ENCODE measurements at places on chromosomes 5 and 9.

GRCh38 chr5:134132372-134133187, 18.1 kb downstream of the TCF7 start:
- no peak for DNase-seq

DNA sequence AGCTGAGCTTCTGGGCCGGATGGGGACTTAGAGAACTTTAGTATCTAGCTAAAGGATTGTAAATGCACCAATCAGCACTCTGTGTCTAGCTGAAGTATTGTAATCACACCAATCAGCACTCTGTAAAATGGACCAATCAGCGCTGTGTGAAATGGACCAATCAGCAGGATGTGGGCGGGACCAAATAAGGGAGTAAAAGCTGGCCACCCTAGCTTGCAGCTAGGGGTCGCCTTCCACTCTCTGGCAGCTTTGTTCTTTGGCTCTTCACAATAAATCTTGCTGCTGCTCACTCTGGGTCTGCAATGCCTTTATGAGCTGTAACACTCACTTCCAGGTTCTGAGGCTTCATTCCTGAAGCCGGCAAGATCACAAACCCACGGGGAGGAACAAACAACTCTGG, 354.0 kb downstream of the PRR16 start:
- DNase-seq = no peak

- DNase-seq = peak; percentile 40
Measured at GRCh38 chr9:2018162-2018643, 3.1 kb downstream of the SMARCA2 start.

DNA sequence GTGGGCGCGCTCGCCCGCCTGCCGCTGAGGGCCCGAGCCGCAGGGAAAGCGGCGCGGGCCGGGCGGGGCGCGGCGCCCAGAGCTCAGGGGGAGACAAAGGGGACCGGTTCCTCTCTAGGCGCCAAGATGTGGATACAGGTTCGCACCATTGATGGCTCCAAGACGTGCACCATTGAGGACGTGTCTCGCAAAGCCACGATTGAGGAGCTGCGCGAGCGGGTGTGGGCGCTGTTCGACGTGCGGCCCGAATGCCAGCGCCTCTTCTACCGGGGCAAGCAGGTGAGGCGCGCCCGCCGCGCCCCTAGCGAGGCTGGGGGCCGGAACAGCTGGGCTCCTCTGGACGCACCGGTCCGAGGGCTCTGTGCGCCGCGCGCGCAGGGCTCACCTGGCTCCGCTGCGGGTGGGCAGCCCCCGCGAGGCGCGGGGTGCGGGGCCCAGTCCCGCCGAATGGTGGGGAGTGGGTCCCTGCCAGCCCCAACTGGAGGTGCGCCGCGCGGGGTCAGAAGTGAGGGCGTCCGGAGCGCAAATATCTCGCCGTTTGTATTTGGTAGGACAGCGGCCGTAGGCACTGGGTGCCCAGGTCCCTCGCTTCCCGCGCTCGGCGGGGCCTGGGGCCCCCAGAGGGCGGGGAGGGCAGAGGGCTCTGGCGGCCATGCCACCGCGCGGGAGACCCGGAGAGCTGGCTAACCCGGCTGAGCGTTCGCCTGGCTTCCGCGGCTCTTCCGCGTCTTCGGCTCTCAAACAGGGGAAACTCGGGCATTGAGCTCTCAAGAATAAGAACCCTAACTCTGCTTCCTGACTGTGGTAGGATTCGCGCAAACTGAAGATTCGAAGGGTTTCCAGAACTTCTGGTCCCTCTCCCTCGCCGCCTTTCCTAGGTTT, 607 bp downstream of the UHRF2 start:
- no peak for DNase-seq

DNA sequence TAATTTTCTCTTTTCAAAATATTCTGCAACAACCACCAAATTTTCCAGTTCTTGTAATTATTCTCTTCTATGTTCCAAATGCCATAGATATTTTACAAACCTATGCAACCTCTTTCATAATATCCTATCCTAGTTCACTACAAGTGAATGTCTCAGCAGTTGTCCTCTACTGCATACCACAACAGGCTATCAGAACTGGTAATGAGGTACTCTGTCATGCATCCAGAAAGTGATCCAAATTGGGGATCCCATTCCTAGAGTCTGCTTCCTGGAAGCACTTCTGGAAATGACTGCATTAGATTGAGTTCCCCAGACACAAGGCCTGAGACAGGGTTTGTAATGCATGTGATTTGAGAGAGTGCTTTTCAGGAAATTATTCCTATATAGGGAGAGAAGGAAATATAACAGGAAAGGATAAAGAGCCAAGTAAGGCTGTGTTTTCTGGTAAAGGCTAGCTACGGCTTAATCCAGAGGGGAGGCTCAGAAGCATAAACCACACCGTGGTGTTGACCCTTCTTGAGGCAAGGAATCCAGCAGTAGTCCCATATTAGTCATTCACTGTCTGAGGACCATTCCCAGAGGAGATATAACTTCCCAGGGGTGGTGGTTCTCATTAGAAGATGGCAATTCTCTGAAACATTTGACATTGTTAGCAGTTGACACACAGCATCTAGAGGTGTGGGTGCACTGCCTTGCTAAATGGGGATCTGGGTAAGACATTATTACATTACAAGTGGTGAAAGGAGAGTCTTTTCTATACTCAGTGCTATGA, 80.3 kb upstream of the FST start:
- no peak for DNase-seq

DNA sequence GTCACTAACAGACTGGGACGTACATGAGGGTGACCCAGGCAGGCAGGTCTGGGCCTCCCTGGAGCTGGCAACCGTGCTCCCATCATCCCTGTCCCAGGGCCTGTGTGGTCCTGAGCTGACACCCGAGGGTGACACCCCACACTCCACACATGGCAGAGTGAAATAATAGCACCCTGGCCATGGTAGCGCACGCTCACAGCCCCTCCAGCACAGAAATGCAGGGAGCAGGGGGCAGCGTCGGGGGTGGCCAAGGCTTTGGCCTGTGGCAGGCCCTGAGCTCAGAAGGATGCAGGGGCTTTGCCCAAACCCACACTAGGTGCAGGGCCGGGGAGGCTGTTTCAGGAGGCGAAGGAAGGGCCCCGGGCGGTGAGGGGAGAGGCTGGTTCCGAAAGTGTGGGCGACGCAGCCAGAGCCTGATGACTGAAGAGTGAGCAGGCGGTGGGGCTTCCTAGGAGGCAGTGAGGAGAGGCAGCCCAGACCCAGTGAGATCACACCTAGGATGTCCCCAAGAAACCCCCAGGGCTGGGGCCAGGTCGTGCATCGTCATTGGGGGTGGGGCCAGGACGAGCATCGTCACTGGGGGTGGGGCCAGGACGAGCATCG, 12.9 kb downstream of the OR2V2 start:
- DNase-seq = peak; percentile 1

- DNase-seq = no peak
Measured at GRCh38 chr5:16061163-16061562, 118.4 kb downstream of the MARCHF11 start.

- DNase-seq = no peak
Measured at GRCh38 chr5:83488821-83489220, 17.3 kb downstream of the VCAN start.

GRCh38 chr5:122701640-122702523, 73.0 kb upstream of the SNX2 start:
- no peak for DNase-seq

GRCh38 chr5:68033961-68034571, 181.5 kb upstream of the PIK3R1 start:
- DNase-seq = no peak

- no peak for DNase-seq
Measured at GRCh38 chr9:25917731-25918362, 239.6 kb upstream of the TUSC1 start.

DNA sequence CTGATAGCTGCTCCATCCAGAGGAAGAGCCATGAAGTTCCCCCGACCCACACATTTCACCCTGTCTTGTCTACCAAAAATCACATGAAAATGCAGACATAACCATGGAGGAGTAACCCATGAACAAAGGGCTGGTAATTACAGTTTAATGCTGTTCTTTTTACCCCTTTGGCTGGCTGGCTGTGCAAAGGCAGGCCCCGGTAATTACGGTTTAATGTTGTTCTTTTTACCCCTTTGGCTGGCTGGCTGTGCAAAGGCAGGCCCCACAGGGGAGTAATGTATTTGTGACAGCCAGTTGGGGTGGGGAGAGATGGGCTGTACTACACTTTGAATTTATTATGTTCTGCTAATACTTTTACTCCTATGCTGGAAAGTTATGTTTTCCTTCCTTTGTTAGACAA, 41.7 kb downstream of the PIK3R1 start:
- no peak for DNase-seq

GRCh38 chr5:139133282-139133681, 64.9 kb downstream of the SIL1 start:
- peak; percentile 63 for DNase-seq

DNA sequence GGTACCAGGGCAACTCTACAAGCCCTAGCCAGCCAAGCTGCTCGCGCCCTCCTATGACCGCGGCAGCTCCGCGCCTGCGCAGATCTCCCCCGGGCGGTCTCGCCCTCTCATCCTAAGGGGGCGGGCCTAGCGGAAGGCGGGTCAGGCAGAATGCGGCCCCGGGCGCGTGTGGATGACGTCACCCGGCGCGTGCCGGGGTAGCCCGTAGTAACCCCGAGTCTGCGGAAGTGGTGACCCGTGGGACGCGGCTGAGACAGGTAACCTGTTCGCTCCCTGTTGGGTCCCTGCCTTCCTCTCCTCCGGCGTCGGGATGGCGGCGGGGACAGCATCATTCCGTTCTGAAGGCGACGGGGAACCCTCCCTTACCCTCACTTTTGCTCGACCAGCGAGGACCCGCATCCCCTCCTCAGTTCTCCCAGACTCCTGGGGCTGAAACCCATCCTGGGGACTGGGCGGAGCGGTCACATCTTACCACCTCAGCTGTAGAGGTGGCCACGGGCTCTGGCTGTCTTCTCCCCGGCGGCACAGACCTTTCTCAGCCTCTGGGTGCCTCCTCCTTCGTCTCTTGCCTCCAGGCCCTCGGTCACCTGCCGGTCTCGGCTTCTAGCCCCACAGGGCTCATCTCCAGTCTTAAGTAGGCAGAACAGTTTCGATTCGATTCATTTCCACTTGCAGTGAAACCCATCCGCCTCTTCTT, at the start of gene AOPEP:
TSS of gene AOPEP (plus strand) at position 205 of the 697 bp plus-strand sequence. CDS start 33,085 bp downstream, outside the sequence.
- DNase-seq = peak; percentile 96

- DNase-seq = no peak
Measured at GRCh38 chr5:115329475-115329874, 33.0 kb upstream of the CCDC112 start.

DNA sequence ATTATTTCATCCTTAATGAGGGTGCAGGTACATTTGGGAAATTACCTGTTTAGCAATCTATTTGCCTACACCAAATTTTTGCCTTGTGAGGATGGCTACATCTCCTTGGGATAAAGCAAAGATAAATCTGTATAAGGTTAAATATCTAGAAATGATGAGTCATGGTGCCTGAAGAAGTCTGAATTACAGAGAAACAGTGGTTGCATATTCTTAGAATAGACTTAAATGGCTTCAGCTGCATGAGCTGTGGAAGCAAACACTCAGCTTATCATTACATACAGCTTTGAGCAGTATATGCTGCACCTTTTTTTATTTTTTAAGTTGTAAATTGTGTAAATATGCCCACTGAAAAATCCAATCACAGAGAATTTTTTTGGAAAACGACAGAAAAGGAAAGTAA, 153.5 kb downstream of the RAPGEF6 start:
- DNase-seq = no peak

DNA sequence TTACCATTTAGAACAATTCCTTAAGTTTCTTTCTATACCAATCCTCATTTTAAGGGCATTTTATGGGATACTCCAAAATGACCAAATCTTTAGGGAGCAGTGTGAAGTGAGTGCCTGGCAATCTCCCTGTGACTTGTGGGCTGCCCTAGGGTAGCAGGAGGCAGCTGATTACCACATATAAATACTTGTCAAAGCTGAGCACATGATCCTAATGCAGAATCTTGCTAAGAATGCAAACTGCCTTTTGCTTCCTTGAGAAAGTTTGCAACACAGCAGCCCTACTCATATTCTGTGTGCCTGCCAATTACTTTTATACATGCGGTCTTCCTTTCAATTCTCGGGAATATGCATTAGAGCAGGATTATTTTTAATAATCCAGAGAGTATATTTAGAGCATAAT, 18.2 kb upstream of the NREP start:
- DNase-seq = no peak

- no peak for DNase-seq
Measured at GRCh38 chr5:172779691-172780341, 8.8 kb upstream of the DUSP1 start.

DNA sequence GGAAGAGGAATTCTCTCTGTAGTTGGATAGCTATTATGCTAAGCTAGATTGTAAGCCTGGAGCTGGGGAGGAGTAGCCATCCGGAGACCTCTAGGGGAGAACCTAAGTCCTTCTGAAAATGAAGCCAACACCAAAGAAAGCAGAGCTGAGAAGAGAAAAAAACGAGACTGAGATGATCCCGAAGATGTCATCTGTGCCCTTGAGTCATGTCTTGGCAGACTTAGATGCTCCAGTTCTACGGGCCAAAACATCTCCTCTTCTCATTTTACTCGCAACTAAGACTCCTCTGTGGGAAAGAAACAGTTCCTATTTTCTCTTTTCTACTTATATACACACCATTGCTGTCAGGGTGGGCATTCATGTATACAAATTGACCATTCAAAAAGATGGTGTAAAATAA, 34.3 kb upstream of the ADCY2 start:
- DNase-seq = no peak

GRCh38 chr5:125083981-125084380, 337.5 kb upstream of the ZNF608 start:
- DNase-seq = no peak

GRCh38 chr5:140324617-140325241, 21.7 kb downstream of the HBEGF start:
- DNase-seq = no peak

DNA sequence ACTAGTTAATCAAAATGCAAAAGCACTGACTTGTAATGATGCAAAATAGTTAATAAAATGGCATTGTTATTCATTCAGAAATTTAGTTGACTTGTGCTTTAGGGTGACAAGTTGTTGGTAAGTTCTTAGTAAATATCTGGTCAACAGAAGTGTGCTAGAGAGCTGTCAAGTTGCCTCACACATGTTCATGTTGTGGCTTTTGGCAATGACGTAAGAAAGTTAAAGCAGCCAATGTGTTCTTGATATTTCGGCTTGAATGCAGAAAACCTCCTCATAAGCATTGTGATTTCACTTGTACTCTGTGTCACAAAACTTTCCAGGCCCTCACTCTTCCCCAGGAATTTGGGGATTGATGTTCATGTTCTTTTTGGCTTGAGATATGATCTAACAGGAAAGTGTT, 626.7 kb downstream of the PRR16 start:
- no peak for DNase-seq

DNA sequence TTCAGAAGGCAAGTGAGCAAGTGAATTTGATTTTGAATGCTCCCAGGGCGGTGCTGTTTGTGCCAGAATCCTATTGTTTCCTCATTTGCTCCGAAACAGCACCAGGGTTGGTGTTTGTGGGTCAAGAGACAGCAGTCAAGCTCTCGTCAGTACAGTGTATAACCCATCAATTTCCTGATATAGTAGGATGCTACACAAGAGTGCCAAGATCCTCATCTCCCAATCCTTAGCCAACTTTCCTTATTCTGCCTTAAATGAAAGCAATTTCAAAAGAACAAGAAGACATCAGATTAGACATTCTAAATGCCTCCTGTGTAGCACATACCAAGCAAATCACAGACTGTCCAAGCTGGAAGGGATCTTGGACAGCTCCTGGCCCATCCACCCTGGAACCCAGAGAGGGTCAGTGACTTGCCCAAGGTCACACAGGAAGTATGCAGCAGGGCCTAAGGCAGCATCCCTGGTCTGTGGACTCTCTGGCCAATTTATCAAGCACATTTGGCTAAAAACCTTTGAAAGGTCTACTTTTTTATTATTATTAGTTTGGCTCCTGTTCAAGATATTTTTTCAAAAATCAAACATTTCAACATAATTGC, 4.5 kb downstream of the WHRN start:
- no peak for DNase-seq
